CD4-positive, alpha-beta T cell (primary cell): ENCODE measurements at places on chromosomes 7 and 10. TPM values are rescaled to one million over a fixed set of nuclear protein-coding genes. Genes with fewer than 3 reads are reported as not detected.

C10orf105 gene
- 0.36 TPM for total RNA-seq

ADCYAP1R1 gene
- total RNA-seq, result not detected

FFAR4 gene
- total RNA-seq, result not detected

PNLIPRP1 gene
- total RNA-seq, result not detected

TRAPPC14 gene
- total RNA-seq, result 37.9 TPM

BMPR1A gene
- 1.9 TPM for total RNA-seq

OR2A5 gene
- not detected for total RNA-seq

DKK1 gene
- not detected for total RNA-seq

FHIP2A gene
- 52.8 TPM for total RNA-seq

TAS2R41 gene
- 0.69 TPM for total RNA-seq

TMEM60 gene
- 1.2 TPM for total RNA-seq

LRRC18 gene
- total RNA-seq, result not detected

COL28A1 gene
- not detected for total RNA-seq

LIPK gene
- total RNA-seq, result not detected
